ENCODE measurements at places on chromosomes 5 and 9.

- no peak for DNase-seq
These were observed 7.8 kb downstream of the HMHB1 start for GRCh38 chr5:143819716-143820115.

DNA sequence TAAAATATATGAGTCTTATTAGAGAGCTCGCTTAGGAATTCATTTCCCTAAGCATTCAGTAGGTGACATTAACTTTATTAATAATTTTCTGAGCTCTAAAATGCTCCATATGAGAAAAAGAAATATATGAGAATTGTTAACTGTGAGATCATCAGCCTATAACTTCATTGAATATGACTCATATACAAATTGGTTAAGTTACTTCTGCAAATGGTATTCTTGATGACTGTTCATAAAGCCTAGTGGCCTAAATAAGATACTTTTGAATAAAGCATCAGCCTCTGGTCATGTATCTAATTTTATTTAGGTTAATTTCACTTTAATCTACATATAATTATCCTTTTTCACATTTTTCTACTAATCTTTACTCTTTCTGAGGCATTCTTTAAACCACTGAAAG lies 710.2 kb upstream of the ACO1 start:
- DNase-seq: no peak

DNA sequence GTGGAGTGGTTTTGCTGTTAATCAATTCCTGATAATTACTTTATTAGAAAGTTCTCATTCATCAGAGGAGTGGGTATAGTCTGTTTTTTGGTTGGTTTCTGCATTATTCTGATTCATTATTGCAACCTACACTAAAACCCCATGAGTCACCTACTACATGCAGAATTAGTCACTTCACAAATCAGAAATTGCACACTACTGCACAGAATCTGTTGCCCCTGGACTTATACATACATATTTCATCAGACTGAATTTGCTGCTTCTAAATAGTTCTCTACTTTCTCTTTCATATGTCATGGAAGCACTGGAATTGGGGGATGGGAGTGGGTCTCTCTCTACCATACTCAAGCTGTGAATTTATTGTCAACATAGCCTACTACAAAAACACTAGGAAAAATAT lies 585.1 kb downstream of the DNAH5 start:
- no peak for DNase-seq

- no peak for DNase-seq
These were observed 77.0 kb downstream of the CYFIP2 start for GRCh38 chr5:157342822-157343402.

DNA sequence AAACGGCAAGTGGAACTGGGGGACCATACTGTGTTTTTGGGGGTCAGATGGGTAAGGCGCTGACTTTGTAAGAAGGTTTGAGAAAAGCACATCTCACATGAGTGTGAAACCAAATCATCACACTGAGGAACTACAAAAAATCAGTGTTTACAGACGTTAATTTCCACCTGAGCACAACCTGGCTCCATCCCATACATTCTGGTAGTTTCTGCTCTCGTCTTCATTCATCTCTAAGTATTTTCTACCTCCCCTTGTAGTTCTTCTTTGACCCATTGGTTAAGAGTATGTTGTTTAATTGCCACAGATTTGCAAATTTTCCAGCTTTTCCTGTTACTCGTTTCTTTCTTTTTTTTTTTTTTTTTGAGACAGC lies 8.9 kb upstream of the DPP7 start:
- DNase-seq: no peak

- DNase-seq: no peak
These were observed 150.2 kb downstream of the SEMA5A start for GRCh38 chr5:9395706-9396105.

Data from hippocampal formation (tissue), 2 donors.